Mucosa of descending colon (tissue), 3 donors: ENCODE measurements at places on chromosomes 3 and 15. TPM values are rescaled to one million over a fixed set of nuclear protein-coding genes. Genes with fewer than 3 reads are reported as not detected.

GRCh38 chr15:25437777-25438600, 835 bp downstream of the UBE3A start:
- DNase-seq = peak; percentile 62

The SLC12A8 gene
- total RNA-seq = 13.6 TPM

DNA sequence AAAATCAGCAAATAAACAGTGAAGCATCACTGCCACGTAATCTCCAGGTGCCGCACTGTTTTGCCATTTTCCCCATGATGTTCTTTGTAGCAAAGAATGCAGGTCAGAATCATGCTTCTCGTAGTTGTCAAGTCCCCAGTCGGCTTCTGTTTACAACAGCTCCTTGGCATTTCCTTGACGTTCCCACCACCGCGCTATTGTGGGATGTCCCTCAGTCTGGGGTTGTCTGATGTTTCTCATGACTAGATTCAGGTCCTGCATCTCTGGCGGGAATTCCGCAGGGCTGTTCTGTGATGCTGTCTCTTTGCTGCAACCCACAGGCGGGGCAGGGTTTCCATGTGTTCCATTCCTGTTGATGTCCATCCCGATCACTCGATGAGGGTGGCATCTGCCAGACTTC, 117.9 kb upstream of the SMAD3 start:
- DNase-seq = no peak

GRCh38 chr15:91461377-91461776, 361.3 kb downstream of the SV2B start:
- DNase-seq = no peak

GRCh38 chr15:23823508-23823907, 136.4 kb upstream of the NDN start:
- DNase-seq = peak; percentile 12

GRCh38 chr3:98777286-98777685, 14.1 kb downstream of the ST3GAL6 start:
- no peak for DNase-seq

DNA sequence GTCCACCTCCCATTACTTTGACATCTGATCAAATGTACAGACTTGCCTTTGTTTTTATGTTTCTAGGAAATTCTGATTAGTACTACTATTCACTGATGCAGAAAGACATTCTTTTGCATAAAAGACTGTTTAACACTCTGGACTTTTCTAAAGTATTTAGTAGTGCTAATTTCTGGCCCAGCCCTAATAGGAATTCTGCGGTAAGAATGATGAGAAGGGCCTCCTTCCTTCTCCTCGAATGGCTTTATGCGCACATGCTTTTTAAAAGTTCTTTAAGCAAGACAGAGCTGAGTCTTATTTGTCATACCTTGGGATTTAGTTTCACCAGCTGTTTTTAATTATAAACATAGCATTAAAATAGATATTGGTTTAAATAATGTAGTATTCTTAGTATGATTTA, 192.3 kb upstream of the RBMS3 start:
- no peak for DNase-seq

DNA sequence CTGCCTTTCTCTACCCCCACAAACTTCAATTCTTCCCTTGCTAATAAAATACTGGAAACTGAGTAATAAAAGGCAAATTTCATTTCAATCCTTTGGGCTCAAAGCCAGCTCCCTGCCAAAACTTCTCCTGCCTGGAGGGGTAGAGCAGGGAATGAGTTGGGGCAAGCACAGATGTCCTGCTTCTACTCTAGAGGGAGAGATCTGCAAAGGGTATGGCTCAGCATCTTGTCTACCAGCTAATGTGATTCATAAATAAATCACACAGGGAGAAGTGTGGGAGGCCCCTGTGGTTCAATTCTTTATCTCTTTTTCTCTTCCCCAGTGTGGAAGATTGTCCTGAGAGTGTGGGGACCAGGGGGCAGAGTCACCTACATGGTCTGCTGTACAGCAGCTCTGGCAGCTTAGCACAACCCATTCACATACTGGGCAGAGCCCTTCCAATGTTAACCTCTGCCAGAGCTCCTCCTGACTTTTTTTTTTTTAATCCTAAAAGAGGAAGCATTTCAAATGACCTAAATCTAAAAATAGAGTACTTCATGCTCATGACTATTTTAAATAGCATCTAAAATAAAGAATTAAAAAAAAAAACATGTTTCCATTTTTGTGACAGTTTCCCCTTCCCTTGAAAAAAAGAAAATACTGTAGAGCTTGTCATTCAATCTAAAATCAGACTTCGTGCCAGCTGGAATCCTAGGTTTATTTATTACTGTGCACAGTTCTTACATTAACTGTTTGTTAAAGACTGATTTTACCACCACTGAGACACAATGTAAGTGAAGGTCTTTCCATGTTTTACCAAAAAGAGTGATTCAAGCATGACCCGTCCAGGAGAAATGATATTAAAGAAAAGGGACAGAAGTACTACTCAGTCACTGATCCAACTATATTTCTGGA, 1083.7 kb upstream of the CFAP20DC start:
- no peak for DNase-seq
